Breast epithelium (tissue), 4 donors: ENCODE measurements at places on chromosomes 2 and 18.

GRCh38 chr2:101790857-101791256 is 93.3 kb downstream of the MAP4K4 start:
- DNase-seq = no peak

DNA sequence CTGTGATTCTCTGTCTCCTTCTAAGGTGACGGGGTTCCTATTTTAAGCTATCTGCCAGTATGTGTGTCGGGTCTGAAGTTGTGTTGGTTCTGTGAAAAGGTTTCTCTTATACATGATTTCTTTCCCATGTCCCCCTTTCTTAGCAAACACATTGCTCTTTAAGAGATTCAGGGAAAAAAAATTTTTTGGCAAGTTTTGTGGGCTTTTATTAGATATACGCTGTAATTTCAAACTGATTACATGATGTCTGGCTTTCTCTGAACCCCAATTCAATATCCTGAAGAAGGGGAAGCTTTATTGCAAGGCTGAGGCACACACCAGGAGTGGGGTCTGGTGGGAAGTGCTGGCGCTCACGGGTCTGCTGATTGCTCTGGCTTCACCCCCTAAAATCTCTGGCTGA is 210.6 kb downstream of the AGPS start:
- no peak for DNase-seq

GRCh38 chr2:239433777-239434403 is 33.1 kb upstream of the HDAC4 start:
- DNase-seq = no peak

DNA sequence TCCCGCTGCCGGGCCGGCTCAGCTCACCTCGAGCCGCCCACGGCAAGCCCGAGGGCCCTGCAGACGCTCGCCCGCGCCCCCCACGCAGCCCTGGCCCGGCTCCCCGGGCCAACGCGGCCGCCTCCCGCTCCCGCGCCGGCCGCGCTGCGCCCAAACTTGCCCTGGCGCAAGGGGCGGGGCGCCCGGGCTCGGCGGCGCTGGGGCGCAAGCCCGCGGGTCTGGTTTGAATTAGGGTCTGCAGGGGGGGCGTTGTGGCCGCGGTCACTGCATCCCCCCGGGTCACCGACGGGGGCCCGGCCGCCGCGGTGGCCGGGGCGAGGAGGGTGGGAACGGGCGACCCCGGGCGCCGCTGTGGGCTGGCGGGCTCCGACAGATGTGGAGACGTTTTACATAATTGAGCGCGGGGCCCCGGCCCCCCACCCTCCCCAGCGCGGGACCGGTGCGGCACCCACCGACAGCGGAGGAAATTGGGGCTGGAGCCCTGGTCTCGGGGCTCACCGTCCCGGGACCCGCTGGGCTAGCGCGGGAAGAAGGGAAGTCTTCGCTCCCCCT is 690 bp downstream of the SDC1 start:
- DNase-seq = no peak

DNA sequence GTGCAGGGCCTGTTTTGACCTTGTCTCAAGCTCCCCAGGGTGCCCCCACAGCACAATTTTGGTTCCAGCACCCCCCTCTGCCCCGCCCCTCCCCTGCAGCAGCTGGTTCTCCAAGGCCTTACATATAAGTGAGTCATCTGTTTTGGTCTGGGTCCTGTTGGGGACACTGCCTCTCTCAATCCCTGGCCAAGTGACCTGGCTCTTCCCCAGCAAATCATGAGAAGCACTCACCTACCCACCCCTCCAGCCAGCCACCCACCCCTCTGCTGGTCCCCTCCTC is 90.5 kb downstream of the INHBB start:
- DNase-seq = no peak
